Stimulated activated CD4-positive, alpha-beta T cell treated with anti-CD3 and anti-CD28 coated beads, Interleukin-2, amount 100 ng/mL, for 48 hours (primary cell): ENCODE measurements at places on chromosomes 3 and 15.

DNA sequence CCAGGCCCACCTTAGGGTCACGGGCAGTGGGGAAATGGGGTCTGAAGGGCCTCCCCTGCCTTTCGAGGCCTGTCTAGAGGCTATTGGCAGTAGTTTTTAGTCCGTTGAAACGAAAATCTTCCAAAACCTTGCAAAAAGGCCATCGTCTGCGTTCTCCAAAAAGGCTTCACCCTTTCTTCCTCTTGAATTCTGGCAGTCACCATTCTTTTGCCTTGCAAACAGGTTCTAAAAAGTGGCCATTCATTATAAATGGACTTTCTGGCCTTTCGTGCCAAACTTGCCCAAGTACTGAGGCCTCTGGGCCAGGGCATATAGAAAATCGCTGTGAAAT, 367 bp upstream of the TARS3 start:
- DNase-seq, result no peak

DNA sequence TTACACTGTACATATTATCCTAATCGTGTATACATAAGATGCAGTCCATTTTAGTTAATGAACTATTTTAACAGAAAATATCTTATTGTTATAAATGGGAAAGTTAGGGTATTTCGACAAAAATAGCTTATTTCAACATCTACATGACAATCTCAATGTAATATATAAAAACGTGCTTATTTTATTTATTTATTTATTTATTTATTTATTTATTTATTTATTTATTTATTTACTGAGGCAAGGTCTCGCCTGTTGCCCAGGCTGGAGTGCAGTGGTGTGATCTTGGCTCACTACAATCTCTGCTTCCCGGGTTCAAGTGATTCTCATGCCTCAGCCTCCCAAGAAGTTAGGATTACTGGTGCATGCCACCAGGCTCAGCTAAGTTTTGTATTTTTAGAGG, 614.2 kb downstream of the CADM2 start:
- DNase-seq, result no peak

DNA sequence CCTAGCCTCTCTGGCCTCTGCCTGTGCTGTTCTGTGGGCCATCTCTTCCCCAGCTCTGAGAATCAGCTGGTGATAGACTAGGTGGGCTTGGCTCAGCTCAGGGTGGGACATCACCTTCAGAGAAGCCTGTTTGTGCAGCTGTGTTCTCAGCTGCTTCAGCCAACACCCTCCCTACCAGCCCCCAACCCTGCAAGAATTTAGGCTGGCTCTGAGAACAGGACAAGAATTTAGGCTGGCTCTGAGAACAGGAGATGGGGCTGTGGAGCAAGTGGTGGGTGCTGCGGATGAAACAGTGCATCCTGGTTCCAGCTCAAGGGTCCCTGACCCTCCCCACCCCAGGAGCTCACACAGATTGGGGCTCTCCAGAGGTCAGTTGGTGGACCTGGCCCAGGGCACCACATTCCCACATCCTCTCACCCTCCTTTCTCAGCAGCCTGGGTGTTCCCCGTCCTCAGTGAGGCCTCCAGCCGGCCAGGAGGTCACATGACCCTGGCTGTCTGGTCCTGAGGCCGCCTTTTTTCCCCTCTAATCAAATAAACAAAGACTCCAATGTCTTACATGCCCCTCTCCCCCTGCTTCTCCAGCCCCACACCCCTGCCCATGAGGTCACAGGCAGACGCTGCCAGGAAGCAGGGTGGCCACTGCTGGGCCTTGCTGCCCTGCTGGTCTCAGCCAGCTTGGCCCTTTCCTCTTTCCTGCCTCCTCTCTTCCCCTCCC, 14.9 kb downstream of the PLEKHO2 start:
- DNase-seq, result no peak

DNA sequence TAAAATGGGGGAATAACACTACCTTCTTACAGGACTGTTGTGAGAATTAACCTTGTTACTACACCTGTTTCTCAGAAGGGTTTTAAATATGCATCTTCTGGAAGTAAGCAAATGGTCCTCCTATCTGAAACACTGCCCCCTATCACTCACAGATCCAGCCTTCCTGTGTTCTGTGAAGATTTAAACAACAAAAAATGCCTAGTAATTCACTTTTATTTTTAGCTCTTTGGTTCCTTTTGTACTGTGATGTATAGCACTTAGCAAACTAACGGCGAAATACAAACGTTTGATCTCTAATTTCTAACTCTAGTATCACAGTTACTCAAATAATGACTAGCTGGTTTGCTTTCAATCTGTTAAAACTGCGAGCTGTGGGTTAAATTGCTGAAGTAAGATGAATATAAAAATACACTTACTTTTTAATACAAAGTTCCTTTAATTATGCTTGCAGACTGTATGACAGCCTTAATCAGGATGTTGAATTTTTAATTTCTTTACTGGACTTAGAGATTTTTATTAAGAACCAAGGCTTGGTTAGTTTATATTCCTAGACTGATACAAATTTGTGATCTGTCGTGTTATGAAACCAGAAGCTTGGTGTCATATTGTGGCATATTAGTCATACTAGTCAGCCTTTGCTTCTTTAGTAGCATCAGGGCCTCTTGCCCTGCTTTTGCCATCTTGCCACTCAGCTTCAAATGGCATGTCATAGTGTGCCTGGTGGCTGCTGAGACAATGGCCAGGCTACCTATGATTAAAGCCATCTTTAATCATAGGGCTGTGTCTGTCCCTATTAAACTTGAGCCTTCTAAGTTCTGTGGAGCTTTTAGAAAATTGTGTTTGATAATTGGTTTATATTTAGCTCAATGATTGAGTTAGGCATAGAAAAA, 9.2 kb downstream of the EIF3J start:
- DNase-seq, result peak; percentile 36

- DNase-seq, result no peak
Observed at GRCh38 chr3:150738688-150739087, 24.3 kb downstream of the SIAH2 start.

DNA sequence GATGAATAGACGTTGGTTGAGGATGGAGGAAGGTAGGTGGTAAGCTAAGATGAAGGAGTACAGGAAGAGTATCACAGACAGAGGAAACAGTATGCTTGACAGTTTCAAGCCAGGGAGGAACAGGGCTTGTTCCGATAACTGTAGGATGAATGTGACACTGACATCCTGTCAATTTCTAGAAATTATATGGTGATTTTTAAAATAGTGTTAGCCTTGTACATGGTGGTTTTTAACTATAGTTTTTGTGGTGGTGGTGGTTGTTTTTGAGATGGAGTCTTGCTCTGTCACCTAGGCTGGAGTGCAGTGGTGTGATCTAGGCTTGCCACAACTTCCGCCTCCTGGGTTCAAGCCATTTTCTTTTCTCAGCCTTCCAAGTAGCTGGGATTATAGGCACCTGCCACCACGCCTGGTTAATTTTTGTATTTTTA, 92.8 kb downstream of the FNDC3B start:
- DNase-seq, result no peak

GRCh38 chr3:62911526-62911925, 36.3 kb upstream of the CADPS start:
- no peak for DNase-seq

GRCh38 chr15:59991834-59992233, 12.3 kb upstream of the FOXB1 start:
- no peak for DNase-seq

DNA sequence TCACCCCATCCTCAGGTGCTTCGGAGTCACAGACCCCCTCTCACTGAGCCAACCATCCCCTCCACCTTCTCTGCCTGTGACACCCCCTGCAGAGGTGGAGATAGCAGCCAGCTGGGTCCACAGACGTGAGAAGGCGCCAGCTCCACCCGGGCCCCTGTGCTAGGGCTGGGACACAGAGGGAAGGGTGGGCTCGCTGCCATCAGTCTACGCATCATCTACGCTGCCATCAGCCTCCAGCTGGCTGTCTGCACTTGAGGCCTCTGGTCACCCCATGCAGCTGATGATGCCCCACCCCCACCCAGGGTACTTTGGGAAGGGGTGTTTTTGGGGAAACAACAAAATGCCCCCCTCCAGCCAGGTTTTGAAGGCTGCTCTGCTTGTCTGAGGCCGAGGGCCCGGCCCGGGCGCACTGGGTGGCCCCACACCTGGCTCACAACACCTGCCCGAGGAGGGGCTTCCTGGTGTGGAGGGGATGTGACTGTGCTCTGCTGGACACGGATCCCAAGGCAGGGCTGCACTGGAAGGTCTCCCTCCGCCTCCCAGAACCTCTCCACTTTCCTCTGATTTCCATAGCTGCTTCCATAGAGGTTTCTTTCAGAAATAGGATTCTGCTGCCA, 163.4 kb upstream of the IQSEC1 start:
- DNase-seq, result no peak

DNA sequence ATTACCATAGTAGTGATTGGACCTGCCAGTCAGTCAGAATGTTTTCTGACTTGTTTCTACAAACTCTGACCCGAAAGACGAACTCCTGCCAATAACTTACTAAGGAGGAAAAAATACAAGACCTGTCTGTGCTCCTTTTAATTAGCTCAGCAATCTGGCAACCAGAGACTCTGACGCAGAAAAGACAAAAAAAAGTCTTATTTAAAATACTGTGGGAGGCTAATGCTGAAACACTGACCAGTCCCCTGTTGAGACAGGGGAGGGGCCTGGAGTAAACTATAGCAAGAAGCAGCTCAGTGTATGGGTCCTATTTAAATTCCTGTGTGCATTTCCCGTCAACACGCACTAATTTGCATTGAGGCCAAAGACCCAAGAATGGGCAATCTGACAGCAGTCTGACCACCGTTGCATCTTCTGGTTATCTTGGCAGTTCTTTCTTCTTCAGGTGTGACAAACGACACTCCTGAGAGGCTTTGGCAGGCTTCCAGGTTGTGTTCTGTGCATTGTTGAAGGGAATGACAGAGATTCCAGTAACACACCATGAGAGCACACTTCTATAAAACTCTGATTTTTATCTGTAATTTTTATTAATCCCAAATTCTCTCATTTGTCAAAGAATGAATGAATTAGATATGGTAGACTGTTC, 1114.3 kb downstream of the IGSF11 start:
- no peak for DNase-seq
